Sigmoid colon (tissue), 7 donors: ENCODE measurements at places on chromosomes 16 and 17. TPM values are rescaled to one million over a fixed set of nuclear protein-coding genes. Genes with fewer than 3 reads are reported as not detected.

DNA sequence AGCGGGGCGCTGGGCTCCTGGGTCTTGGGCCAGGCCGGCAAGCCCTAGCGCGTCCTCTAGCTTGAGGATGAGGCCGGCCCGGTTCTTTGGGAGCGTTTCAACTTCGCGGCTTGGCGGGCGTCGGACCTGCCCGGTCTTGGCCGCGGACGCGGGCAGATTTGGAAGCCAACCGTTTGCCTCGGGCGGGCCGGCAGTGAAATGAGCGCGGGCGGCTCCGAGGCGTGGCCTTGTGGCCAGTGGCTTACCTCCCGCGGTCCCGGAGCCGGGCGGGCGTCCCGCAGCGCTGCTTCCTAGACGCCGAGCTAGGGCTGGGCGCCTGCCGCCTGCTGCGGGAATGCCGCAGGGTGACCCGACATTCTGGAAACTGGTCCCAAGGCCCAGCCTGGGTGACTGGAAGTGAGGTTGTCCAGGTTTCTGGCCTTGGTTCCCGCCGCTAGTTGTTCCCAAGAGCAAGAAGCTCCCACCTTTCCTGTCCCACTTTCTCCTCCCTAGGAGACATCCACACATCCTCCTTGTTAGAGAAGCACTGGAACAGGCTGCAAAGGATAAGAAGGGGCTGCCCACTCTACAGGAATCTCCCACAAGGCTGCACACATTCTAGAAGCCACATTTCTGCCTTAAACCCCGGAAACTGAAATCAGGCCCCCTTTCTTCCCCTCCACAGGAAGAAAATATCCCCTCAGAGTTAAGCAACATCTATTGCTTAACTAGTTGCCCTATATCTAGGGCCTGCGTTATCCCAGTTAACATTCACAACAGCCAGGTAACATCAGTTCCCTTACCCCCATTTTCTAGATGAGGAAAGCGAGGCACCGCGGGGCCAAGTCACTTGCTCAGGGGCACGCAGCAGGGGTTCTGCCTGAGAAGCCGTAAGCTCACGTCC is 4.5 kb upstream of the CBX8 start:
- H3K27ac ChIP-seq = no peak overlapping the region
- no peak overlapping the region for H3K4me3 ChIP-seq
- peaks cover 89% of the 10 kb centered on the region for H3K27me3 ChIP-seq
- H3K4me1 ChIP-seq = peaks cover 69% of the 10 kb centered on the region
- DNase-seq = no peak

DNA sequence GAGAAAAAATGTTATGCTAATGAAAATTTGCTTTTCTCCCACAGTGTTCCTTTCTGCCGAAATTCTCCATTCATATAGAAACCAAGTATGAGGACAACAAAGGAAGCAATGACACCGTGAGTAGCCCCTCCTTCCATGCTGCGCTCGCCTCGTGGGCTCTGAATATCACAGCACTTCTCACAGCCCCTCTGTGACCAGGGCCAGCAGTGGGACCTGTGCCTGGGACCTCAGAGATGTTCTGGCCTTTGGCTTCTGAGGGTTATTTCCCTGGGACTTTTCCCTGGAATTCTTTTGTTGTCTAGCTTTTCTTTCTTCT is 139.6 kb upstream of the NOL11 start:
- no peaks in the 10 kb centered on the region for H3K36me3 ChIP-seq
- no peaks in the 10 kb centered on the region for H3K27me3 ChIP-seq
- H3K4me3 ChIP-seq = no peak overlapping the region
- no peak overlapping the region for H3K27ac ChIP-seq
- H3K4me1 ChIP-seq = peaks cover 6% of the 10 kb centered on the region

DNA sequence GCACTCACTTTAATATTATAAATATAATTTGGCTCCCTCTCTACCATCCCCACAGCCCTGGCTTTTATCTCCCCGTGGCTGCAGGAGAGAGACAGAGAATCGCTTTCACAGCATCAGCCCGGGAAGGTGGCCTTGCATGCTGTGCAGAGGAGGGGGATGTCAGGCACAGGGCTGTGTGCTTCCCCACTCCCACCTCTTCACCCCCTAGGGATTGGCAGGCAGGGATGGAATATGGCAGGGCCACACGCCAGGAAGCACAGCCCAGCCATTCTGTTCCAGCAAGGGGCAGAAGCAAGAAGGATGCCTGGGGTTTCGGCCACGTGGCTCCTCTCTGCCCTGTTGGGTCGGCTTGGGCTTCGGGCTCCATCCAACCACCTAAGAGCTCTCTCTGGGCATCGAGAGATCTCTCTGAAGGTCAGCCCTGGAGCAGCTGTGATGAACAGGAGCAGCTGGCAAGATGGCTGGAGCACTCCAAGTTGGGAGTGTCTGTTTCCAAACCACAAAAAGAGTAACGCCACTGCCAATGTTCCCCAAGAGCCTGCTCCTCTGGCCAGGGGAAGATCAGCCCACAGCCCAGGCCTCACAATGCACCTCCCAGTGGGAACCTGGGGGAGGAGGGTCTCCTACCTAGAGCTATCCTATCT is 223.2 kb downstream of the C16orf78 start:
- H3K27ac ChIP-seq = peak overlapping the region; percentile 66
- no peaks in the 10 kb centered on the region for H3K36me3 ChIP-seq
- peak overlapping the region; percentile 32 for H3K4me3 ChIP-seq

CACNA1G gene
- 0.36 TPM for total RNA-seq
